NT2/D1 (cell line): ENCODE measurements at places on chromosomes 4 and X.

DNA sequence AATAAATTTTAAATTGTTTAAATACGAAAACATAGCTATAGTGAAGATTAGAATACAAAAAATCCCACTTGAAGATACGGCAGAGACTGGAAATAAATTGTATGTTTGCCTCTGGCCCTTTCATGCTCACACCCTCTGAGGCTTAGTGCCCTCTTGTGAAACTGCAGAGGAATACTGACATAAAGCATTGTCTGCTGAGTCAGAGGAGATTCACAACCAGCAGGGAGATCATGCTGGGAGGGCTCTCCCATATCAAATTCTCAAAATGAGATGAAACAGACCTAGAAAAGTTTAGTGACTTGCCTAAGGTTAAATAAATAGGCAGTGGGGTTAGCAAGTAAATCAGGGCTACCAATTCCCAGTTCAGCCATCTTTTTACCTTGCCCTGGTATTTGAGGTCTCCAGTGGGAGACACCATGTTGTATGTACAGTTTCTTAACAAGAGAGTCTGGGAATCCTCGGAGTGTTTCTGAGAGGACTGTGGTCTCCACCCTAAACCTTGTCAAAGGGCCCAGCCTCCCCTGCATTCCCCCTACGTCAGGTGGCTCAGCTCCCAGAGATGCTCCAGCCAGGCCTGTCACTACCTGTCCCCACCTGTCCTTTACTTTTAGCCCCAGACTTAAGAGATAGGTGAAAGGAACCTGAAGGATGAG lies 581.4 kb upstream of the DIPK2B start:
- no peak for DNase-seq

DNA sequence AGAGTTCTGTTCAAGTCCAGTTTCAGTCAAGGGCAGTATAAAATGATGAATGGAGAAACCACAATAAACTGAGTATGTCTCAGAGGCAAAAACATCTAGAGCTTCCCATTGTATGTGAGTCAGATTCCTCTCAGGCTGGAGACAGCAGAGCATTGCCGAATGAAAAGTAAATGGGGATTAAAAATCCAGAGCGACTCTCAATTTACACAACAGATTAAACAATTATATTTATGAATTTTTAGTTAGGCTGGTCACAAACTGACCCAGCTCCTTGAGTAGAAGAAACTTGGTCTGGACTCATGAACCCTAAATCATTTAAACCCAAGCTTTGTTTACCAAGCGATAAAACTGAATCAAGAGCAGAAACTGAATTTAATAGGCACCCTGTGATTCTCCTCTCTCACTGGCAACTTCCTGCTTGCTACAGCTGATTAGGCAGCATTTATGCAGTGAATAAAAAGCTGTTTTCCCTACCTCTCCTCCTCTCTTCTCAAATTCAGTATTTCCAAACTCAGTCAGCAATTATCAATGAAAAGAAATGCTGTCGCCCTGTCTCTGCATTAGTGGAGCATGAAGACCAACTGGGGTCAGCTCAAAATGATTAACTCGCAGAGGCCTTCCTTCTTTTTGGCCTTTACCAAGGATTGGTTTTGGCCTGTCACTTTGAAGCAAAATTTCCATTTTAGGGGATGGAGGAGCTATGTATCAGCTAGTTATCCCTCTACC lies 568.0 kb downstream of the PDHA2 start:
- no peak for DNase-seq

- no peak for DNase-seq
Observed at GRCh38 chrX:10240918-10241317, 84.1 kb downstream of the CLCN4 start.

DNA sequence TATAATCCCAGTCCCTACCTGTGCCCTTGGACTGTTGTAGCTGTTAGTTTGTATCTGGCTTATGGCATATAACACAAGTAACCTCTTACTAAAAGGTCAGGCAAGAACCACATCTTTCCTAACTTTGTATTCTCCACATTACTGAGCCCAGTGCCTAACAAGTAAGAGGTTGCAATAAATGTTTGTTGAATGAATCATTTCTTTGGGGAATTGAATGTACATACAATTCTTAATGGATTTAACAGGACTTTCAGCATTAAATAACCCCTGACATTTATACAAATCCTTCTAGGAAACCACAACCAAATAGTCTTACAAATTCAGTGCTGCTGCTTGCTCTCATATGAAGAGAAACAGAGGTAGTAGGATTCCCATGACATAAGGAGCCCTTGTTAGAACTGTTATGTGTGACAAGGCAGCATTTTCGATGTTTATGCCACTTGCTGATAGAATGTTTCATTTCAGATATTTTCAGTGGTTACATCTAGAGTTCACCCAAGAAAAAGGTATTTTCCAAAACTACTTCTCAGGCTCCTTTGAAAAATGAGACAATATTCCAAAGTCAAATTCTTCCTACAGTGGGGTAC lies 62.0 kb downstream of the MBNL3 start:
- DNase-seq, result no peak

DNA sequence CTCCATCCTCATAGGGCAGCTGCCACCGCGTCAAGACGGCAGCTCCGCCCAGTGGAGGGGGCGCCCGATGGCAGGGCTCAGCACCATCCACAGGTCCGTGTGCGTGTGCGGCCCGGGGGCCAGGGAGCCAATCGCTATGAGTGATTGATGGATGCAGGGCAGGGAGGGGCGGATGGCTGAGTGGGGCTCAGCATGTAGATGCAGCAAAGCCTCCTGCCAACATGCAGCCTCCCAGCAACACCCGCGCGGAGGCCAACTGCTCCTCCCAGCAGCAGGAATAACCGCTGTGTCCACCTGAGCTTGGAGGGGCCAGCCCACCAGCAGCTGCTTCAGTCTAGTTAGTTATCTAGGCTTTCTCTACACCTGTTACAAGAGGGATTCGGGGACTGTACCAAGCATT lies 77.4 kb downstream of the MTMR1 start:
- no peak for DNase-seq

GRCh38 chr4:153028535-153028934 lies 92.4 kb downstream of the FHDC1 start:
- peak; percentile 80 for DNase-seq

GRCh38 chr4:139853309-139853708 lies 187.7 kb downstream of the MGST2 start:
- peak; percentile 60 for DNase-seq

- no peak for DNase-seq
Observed at GRCh38 chr4:8329859-8330761, 60.6 kb downstream of the HTRA3 start.

GRCh38 chr4:71768123-71768522 lies 15.8 kb downstream of the GC start:
- DNase-seq, result no peak

DNA sequence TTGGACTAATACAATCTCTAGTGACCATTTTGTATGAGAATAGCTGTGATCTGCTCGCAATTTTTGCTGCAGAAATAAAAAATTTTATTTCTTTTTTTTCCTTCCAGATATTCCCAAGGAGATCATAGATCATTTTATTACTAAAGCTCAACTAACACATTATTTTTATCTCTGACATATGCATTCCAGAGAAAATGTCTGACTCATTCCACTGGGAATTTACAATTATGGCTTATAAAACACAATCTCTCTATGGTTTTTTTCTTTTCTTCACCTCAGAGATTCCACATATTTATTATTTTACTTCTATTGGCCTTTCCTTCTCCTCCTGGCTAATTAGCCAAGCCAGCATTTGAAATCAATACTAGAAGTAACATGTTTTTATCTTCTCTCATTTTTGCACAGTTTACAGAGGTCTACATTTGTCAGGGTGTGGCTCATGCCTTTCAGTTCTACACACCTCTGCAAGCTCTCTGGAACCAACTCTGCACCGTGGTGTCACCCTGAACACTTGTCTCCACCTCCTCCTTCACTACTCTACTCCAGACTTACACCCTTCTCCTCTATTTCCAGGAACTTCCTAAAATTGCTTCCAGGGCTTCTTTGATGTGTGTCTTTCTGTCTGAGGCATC lies 59.8 kb upstream of the GPM6A start:
- DNase-seq, result no peak

DNA sequence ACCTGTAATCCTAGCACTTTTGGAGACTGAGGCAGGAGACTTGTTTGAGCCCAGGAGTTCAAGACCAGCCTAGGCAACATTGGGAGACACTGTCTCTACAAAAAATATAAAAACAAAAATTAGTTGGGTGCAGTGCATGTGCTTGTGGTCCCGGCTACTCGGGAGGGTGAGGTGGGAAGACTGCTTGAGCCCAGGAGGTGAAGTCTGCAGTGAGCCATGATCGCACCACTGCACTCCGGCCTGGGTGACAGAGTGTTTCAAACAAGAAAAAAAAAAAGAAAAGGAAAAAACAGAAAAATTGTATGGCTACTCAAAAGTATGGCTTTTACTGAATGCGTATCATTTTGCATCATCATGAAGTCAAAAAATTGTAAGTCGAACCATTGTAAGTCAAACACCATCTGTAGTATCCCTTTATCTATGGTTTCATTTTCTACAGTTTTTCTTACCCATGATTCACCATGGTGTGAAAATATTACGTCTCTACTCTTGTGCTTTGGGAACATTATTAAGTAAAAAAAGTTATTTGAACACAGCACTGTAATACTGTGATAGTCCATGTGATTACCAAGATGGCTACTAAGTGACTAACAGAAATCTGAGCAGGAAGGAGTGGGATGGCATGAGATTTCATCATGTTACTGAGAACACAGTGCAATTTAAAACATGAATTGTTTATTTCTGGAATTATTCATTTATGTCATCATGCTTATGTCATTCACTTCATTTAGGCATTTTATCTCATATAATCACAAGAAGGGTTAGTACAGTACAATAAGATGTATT lies 26.5 kb upstream of the MANBA start:
- DNase-seq, result no peak

DNA sequence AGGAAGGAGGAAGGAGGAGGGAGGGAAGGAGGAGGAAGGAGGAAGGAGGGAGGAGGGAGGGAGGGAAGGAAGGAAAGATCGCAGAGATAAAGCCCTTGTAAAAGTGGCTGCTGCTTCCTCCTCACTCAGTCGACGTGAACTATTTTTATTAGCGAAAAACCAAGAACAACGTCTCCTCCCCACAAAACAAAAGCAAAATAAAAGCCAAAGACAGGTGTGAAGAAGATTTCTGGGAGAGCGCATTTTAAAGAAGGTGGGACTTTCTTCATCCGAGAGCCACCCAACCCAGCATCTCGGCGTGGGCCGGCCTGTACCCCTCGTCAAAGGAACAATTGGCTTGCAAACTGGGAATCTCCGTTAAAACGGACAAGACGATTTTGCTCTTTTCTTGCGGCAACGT lies 40.7 kb upstream of the ASMTL start:
- no peak for DNase-seq

DNA sequence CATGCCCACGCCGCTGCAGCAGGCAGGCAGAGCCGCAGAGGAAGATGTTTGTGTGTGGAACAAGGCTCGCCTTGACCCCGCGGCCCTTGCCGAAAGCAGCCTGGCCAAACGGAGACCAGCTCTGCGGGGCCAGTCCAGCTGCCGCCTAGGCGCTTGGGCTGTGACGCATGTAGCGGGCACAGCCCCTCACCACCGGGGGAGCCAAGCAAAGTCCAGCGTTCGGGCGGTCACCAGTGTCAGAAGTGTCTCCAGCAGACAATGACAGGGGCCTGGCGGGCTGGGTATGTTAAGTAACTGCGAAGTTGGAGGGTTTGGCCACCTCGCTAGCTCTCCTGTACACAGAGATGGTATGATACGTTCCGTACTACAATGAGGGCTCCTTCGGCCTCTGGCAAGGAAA lies 1.3 kb downstream of the AMER1 start:
- no peak for DNase-seq

- DNase-seq, result no peak
Observed at GRCh38 chrX:148381603-148382002, 118.8 kb upstream of the AFF2 start.

DNA sequence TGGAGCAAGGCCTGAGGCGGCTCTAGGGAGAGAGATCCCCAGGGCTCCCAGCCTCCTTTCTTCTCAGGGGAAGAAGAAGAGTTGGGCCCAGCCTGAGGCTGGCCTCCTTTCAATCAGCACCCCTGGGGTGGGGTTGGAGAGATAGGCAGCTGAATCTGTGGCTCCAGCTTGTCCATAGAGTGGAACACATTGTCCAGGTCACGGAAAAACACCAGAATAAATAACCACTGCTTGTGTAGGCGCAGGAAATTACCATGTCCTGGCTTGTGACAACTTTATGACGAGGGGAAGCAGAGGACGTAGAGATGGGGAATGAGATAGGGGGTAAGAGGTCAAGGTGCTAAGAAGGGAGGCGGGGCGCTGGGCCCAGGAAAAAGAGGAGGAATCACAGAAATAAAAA lies 80.8 kb upstream of the EFNB1 start:
- no peak for DNase-seq

GRCh38 chr4:1081689-1082040 lies 31.7 kb downstream of the RNF212 start:
- no peak for DNase-seq

DNA sequence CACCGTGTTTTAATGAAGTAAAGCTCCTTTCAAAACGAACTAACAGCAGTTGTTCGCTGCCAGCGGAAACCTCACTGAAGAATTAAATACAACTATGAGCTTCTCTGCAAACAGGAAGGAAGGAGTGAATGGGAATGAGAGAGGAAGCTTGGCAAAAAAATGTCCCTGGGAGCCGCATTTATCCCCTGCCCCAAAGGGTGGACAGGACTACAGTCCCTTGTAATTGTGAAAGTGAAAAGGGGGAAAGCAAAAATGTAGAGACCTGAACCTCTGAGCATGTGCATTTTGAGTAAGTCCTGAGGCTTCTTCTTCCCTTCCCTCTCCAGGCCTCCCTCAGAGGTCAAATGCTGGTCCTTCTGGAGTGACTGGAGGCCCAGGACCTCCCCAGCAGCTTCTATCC lies 53.8 kb upstream of the BMP2K start:
- no peak for DNase-seq

- no peak for DNase-seq
Observed at GRCh38 chr4:153880983-153881382, 92.1 kb upstream of the SFRP2 start.

- no peak for DNase-seq
Observed at GRCh38 chr4:172666711-172667368, 501.8 kb upstream of the GALNT7 start.

DNA sequence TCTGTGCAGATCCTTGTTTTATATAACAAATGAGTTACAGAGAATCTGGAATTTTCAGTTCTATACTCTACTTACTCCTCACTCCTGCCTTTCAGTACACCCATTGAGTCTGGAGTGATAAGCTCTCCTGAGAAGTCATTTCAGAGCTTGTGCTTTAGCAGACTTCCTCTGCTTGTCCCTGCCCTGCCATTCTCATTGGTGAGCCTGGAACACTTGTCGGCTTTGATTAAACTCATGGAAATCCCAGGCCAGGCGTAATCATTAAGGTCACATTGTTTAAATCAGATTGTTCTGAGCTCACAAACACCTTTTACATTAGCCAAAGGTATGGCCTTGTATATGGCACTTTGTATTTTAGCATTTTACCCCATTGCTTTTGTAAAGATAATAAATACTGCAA lies 102.7 kb downstream of the CNKSR2 start:
- no peak for DNase-seq

DNA sequence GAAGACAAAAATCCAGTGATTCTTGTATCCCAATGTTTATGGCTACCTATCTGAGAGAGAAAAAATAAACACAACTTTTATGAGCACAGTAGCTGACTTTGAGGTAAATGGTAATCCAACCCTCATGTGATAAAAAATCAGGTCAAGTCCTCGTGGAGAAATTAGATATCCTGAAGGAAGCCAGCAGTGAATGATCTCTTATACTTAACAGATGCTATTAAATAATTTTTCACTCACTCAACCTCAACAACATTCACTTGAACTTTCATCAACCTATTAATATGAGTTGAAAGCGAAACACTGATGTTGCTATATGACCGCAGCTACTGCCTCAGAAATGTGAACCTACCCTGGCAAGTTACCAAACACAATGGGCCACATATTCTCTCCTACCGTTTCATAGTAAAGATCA lies 105.4 kb downstream of the GPC3 start:
- no peak for DNase-seq

- DNase-seq, result no peak
Observed at GRCh38 chr4:38800366-38800765, 4.2 kb downstream of the TLR1 start.
